ENCODE measurements at places on chromosomes 12 and 14.

DNA sequence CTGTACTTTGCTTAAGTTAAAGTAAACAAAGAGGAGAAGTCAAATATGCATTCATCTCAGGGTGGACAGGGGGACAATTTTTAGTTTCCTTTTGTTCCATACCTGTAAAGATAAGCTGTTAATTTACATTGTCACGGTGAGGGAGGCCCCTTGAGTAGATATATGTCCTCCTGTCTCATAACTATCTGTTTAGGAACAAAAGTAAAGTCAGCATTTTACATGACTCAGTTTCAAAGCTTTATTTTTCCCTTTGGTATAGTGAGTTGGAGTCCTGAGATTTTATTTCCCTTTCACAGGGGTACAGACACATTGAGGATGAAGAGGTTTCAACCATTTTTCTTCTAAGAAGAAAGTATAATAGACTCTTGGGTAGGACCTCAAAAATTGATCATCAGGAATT, 50.1 kb downstream of the TESPA1 start:
- DNase-seq: no peak

GRCh38 chr12:120981407-120981941, 3.1 kb downstream of the HNF1A start:
- no peak for DNase-seq

GRCh38 chr14:55532645-55533344, 47.2 kb upstream of the KTN1 start:
- DNase-seq: no peak

DNA sequence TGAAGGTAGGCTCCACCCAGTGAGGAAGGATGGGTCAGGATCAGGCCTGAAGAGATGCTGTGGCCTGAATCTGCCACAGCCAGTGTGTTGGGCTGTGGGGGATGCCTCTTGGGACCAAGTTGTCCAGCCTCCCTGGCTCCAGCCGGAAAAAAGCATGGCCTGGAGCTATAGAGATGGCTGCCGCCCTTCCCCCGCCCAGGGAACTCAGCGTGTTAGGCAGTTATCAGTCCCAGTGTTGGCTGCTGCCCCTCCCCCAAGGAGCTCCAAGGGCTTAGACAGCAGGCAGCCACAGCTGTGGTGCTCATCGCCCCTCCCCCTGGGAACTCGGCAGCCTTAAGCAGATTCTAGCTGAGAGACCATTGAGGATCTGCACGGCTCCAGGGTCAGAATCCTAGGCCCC, 158.0 kb downstream of the CAPZA3 start:
- DNase-seq: peak; percentile 54

DNA sequence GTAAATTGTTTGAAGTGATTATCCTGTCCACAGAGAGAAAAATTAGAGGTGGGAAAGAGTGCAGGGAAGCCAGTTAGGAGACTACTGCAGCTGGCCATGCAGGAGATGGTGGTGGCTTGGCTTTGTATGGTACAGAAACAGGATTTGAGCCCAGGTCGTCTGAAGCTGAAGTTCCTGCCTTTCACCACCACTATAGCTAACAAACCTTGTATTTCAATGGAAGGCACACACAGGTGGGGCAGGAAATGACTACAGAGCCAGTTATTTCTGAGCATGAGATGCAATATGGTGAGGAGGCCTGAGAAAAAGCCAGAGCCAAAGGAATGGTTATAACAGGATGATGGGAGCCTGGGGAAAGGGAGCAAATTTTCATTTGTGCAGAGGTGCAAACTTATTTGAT, 103.9 kb downstream of the BTG1 start:
- DNase-seq: no peak

DNA sequence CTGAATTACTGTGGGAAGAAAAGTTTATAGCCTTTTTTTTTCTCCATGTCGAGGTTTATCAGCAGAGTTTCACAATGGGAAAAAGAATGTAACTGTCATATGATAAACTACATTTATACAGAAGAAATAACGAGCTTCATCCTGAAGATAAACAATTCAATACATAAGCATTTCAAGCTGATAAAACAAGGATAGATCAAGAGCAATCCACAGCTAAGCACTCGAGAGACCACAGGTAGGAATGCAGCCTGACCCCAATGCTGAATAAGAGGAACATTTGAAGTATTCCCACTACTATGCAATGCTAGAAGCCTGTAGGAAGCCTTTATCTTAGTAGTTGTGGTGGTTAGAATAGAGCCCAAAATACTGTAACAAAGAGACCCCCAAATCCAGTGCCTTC, 32.6 kb upstream of the DAAM1 start:
- no peak for DNase-seq

DNA sequence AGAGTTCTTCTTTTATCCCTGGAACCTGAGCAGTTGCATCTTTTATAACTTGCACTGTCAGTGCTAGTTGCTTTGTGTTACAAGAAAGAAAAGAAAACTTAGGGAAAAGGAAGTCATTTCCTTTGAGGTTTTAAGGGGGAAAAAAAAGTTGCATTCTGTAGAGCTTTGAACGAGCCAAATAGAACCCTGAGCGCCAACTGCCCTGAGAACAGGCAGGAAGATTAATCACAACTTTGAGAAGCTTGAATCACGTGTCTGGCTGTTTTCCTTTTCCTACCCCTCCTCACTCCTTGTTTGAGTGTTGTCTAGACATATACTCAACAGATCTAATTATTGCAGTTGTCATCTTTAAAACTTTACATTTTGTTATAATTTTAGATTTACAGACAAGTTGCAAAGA, 12.5 kb downstream of the PCNX1 start:
- no peak for DNase-seq

DNA sequence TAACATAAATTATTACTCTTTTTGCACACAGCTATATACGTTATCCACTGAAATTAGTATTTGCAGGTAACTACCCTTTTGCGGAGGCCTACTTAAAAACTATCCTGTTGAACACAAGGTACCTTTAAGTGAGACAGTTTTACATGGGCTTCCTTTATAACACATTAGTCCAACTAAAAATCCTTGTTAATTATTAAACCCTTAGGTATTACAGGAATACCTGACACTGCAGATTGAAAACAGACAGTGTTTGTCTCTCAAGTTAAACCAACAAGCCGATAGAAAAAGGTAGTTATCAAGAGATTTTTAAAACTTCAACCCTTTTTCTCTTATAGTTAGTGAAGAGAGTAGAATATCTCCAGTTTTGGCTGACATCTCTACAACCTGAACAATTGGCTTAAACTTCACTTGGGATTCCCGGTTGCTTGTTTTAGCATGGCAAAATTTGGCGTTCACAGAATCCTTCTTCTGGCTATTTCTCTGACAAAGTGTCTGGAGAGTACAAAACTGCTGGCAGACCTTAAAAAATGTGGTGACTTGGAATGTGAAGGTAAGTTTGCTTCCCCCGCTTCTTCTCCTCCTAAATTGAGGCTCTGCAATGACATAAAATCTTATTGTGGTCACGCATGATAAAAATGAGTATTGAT, at the start of gene MIA2:
Gene MIA2, plus strand, starts transcription at position 236 of the 647 bp plus-strand sequence. Its CDS starts 200 bp downstream, at position 436.
- no peak for DNase-seq

DNA sequence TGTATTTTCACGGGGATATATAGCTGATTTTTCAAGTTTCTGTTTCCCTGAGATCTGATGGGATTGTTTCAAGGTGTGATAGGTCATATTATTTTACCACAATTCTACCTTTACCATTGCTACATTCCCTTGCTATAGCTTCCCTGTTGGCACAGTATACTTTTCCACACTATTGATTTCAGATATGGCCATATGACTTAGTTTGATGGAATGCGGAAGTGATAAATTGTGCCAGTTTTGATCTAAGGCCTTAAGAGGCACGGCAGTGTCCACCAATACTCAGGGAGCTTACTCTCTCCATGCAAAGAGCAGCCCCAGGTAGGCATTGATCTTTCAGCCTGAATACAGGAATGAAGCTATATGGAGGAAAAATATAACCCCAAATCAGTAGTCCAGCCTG, 315.7 kb downstream of the SLC16A7 start:
- DNase-seq: no peak

DNA sequence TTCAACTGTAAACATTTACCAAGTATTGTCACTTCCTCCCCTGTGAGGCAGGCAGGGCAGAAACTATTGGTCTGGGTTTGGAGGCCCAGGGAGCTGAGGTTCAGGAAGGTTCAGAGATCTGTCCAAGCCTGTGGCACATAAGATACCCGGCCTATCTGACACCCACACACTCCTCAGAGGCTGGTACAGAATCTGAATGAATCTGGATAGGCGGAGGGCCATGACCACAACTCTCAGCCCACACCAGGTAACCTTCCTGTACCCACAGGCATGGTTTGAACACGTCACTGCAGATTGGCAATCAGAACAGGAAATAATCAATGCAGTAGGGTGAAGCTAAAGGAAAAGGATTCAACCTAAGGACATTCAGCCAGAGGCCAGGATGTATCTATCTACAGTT, 92.8 kb upstream of the TMCC3 start:
- no peak for DNase-seq

- no peak for DNase-seq
These were observed 152.7 kb downstream of the ADGRD1 start for GRCh38 chr12:131106349-131106941.

DNA sequence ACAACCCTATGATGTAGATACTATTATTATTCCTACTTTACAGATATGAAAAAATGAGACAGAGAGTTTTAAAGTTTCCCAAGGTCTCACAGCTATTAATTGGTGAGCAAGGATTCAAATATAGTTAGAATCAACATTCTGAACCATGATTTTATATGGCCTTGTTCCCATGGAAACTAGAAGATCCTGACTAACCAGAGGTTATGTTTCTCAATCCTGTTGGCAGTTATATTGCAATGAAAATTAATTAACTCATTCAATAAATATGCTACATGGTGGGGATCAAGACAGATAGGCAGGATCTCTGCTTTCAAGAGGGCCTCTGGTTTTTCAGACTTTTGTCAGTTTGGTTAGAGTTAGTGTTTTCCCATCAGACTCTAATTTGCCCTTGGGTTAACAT, 9.3 kb upstream of the FUT8 start:
- DNase-seq: no peak

DNA sequence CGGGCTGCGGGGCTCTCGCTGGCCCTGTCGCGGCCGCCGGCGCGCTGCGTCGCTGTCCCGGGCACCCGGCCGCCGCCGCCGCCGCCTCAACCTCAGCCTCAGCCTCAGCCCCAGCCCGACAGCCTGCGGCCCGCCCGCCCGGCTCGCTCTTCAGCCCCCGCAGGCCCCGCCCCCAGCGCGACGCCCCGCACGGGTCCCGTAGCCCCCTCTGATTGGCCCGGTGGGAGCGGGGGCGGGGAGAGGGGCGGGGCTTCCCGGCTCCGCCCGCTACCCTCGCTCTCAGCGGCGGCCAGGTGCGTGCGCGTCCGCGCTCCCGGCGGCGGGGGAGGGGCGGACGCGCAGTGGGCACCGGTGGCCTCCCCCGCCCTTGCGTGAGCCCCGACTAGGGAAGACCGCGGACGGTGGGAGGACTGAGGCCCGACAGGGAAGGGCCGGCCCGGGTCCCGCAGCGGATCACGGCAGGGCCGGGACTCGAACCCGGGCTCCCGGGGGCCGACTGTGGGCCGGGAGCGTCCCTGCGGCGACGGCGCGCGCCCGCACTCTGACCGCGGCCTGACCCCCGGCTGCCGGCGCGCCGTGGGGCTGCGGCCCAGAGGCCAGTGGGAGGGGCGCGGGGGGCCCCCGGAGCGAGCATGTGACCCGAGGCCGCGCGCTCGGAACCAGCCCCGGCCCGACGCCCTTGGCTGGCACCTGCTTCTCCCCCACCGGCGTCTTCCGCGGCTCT, at the start of gene PPP1R13B:
Gene PPP1R13B, minus strand, starts transcription at position 125 of the 724 bp plus-strand sequence. CDS start 268 bp downstream, outside the sequence.
- peak; percentile 98 for DNase-seq

- DNase-seq: no peak
These were observed 177.3 kb upstream of the PLXNC1 start for GRCh38 chr12:93970900-93971688.

DNA sequence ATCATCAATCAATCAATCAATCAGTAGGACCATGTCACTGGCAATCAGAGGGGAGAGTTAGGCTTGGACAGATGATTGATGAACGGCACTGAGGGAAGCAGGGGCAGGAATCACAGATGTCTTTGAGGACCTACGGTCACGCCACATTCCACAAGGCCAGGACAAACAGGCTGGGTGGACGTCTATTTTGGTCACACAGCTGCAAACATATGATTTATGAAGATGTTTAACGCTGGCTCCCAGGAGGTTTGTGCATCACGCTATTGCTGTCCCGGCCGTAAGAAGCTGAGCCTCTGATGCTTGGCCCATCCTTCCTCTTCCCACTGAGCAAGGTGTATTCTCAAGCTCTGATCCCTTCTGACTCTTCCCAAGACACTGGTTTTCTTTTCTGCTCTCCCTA, 160.8 kb downstream of the FOXN3 start:
- no peak for DNase-seq

DNA sequence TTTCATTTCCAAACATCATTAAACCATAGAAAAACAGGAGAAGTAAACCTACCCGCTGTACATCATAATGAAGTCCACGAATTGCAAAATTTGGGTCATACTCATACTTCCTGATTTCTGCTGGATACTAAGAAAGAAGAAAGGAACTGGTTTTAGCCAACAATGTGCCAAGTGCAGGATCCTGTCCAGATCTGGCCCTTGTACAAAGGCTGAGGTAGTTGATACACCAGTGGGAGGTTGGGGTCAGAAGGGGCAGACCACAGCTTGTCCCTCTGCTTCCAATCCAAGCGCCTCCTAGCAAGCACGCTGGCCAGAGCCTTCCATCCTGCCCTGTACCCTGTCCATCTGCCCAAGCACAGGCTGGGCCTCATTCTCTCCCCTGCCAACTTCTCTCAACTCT, 34.2 kb downstream of the NT5DC3 start:
- no peak for DNase-seq

DNA sequence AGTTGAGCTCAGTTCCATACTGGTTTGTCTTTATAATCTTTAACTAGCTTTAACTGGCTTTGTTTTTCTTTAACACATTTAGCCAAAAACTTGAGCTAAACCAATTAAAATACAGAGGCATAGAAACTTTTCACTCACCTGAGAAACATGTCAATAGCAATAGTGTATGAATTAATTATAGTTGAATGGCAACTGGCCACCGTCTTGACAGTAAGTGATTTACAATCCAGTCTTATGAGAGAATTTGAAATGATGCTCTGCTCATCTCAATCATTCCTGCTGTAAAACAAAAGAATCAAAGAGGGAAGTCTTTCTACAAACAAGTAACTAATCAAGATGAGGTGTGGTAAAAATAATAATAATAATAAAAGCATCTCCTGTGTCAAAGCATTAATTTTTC, 86.6 kb upstream of the AMIGO2 start:
- no peak for DNase-seq

DNA sequence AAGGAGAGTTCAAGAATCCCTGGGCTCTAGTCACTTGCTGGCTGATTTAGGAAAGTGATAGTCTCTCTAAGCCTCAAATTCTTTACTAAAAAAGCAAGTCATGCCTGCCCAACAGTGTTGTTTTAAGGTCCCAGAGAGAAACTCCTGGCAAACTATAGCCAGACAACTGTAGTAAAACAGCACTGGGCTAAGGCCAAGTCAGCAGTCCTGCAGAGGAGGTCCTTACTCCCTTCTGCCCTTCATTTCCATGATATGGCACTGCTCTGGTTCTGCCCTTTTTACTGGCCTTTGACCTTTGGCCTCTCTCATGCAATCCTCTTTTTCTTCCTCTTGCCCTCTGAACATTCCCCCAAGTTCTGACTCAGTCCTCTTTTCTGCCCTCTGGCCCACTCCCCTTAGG, 74.9 kb downstream of the VWF start:
- DNase-seq: no peak

GRCh38 chr12:45666396-45666795, 63.1 kb upstream of the ARID2 start:
- DNase-seq: no peak

Data from nephron progenitor cell (in vitro differentiated cells).